NCI-H524 (cell line): ENCODE measurements at places on chromosomes 4 and X.

DNA sequence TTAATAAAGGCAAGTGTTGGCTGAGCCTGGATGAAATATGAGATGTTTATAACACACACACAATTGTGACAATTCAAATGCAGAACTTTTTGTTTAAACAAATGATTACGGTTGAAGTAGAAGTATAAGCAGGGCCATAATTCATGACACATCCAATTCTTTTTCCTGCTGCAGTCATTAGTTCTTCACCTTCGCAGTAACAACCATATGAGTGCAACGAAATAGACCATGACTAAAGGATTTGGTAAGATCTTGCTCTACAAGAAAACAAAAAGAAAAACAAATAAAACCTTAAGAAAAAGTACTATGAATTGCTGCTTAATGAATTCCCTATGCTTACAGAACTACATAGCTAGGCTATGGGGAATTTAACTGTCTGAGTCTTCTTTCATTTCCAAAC, 13.9 kb upstream of the BMPR1B start:
- no peak for DNase-seq

GRCh38 chr4:186272699-186273391, 6.9 kb downstream of the F11 start:
- DNase-seq, result no peak

GRCh38 chr4:143308377-143308776, 28.3 kb upstream of the GAB1 start:
- no peak for DNase-seq

DNA sequence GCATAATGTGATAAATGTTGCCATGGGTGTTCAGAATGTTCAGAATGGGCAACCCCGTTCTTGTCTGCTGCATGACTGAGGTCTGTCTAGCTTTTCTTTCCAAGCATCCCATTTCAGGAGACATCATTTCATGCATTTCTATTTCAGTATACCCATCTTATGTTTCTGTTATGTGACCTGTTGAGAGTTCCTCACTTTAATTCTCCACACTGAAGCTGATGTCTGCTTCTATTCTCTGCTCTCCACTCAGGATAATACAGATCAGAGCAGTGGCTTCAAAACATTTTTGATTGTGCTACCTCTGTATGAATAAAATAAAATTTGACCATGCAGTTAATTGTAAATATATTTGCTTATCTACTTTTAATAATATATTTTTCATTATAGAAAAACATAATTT, 398.6 kb downstream of the ARHGAP24 start:
- DNase-seq, result no peak

GRCh38 chr4:152921284-152921683, 14.8 kb upstream of the FHDC1 start:
- no peak for DNase-seq

GRCh38 chr4:26311633-26312032, 9.2 kb upstream of the RBPJ start:
- DNase-seq, result no peak
